ENCODE measurements at places on chromosomes 1 and 21.

GRCh38 chr1:210129759-210130158, 102.8 kb upstream of the SERTAD4 start:
- no peak for DNase-seq

DNA sequence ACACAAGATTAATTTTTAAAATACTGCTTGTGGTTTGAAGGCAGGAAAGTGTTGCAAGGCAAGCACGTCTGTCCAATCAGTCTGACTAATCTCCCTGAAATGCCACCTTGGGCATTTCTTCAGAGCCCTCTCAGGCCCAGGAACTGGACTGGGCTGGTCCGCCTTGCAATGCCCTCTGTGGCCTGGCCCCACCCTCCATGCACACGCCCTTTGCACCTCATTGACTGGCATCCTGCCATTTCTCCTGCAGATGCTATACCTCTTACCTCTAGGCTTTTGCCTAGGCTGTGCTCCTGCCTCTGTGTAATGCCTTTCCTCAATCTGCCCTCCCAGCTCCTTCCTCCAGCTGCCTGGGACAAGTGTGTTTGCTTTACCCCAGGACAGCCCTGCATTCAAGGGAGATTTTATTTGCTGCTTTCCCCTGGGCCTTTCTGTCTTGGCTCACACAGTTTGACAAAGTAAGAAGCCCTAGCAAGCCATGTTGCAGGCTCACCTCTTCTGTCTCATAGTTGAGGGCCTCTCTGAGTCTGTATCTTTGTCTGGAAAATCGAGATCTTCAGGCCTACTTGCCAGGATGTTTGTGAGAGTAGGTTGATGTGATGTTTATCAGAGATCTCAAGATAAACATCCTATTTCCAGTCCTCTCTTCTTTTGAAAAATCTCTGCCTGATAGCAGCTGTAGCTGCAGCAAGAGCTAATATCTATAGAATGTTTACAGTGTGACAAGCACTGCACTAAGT, 149.2 kb upstream of the JUN start:
- no peak for DNase-seq

- DNase-seq = no peak
Measured at GRCh38 chr1:201827321-201828216, 1.4 kb upstream of the IPO9 start.

GRCh38 chr21:45327441-45328197, 39.9 kb upstream of the POFUT2 start:
- DNase-seq = no peak

All from type B pancreatic cell (in vitro differentiated cells).